ENCODE measurements at places on chromosomes 7 and 10.

DNA sequence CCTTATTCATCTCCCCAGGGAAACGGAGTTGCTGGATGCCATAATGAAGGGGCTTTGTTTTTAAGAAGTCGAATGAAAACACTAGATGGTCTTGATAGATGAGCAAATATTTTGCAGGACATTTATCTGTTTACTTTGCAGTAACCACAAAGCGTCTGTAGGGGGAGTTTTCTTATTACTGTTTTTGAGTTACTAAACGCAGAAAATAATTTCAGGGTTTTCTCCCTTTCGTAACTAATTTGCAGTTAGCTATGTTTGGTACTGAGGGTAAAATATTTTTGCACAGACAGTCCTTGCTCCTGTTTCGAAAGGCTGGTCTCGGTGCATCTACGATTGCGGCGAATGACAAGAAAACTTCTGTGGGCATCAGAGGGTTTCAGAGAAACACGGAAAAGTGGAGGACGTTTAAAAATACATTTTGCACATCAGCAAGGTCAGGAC lies 505.6 kb upstream of the MKI67 start:
- no peak for DNase-seq

DNA sequence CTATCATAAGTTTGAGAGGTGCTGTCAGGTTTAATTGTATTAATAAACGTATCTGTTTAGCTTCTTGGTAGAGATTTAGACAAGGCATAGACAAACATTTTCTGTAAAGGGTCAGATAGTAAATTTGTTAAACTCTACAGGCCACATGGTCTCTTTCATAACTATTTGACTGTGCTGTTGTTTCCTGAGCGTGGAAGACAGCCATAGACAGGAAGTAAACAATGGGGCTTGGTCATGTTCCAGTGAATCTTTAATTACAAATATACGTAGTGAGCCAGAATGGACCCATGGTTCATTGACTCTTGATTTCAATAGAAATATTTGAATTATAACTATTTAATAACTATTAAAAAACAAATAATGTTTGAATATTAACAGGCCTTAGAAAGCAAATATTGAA lies 451.1 kb downstream of the SH2D4B start:
- DNase-seq, result no peak

DNA sequence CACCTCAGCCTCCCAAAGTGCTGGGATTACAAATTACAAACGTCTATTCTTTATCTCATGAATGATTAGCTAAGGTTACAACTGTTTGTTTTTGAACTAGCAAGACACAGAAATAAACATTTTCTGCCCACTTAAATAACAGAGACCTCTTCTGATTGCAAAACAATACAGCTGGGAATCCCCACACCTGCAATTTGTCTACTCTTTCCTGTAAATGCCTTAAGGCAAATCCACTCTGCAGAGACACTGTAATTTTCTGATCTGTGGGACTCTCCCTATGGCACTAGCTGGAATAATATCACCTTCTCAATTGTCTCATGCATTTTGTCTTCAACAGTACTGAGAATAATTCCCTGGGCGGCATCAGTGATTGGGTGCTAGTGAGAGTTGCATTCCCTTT lies 149.3 kb upstream of the FAM3C start:
- DNase-seq, result no peak

DNA sequence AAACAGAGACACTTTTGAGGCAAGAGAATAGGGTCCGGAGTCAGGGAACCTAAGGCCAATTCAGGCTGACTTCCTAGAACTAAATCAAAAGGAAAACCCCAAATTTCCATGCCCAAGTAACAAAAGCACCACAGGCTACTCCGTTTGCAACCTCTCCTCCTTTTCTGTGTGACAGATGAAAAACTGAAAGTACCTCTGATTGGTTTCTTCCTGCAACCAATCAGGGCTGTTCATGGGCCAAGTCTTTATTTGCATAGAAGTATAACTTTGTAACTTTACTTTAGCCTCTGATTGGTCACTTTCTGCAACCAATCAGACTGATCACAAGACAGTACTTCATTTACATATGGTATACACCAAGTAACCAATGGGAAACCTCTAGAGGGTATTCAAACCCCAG lies 239.9 kb upstream of the KCND2 start:
- no peak for DNase-seq

DNA sequence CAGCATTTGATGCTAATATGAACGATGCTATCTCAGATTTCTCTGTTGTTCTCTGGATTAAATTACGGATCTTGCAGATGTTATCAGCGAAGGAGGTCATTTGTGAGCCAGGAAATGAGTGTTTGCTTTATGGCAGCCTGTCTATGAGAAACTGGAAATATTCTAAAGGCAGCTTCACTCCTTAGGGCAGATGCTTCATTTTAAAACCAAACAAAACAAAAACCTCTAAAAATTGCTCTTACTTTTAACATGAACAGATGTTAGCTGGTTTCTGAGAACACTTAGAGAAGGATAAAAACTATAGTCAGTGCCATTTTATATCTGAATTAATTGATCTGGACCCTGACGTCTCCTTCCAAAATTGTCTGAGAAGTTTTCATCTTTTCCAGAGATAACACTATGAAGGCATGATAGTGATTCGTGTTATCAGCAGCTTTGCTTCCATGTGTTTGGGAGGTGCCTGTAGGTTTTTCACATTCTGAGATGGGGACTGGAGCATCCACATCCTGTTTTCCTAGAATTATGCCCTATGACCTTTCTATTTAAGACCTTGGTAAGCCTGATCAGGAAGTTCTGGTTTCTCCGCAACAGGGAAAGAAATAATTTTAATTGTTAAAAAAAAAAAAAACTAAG lies 53.1 kb downstream of the CPED1 start:
- no peak for DNase-seq

DNA sequence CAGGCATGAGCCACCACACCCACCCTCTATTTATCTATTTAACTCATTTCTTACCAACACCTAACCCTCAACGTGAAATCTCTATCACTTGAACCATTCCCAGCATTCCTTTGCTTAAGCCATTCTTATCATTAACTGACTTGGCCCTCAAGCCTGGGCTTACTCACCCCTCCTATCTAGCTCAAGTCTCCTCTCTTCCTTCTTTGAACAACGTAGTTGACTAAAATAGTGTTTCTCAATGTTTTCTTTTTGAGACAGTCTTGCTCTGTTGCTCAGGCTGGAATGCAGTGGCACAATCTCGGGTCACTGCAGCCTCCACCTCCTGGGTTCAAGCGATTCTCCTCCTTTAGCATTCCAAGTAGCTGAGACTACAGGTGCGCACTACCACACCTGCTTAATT lies 7.0 kb downstream of the ANXA7 start:
- DNase-seq, result no peak

DNA sequence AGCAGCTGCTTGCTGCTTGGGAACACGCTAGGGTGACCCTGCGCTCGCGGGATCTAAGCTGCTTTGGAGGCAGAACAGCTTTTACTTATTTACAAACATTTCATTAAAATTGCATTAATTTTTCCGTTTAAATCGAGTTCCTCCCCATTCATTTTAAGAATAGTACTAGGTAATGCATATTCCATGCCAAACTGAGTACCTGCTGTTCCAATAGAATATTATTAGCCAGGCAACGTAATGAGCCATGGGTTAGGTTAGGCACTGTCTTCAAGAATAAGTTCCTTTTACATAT lies 860 bp downstream of the EXOC6 start:
- DNase-seq, result no peak

GRCh38 chr7:119733127-119733879 lies 539.7 kb upstream of the KCND2 start:
- DNase-seq, result no peak

DNA sequence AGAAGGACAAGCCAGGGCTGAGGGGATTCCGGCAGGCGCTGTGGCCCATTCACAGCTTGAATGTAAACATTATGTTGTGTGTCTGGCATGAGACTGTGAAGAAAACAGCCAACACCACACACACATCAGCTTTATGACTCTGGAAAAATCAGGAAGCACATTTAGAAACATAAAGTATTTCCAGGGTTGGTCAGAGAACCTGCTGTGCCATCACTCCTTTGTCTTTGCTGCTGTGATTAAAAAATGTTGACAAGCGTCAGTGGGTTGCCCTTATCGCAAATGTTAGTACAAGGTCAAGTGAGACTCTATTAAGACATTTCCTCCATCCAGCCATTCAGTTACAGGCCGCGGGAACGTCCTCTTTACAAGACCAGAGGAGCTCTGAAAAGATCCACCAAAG lies 95.4 kb downstream of the TAX1BP1 start:
- DNase-seq, result no peak

DNA sequence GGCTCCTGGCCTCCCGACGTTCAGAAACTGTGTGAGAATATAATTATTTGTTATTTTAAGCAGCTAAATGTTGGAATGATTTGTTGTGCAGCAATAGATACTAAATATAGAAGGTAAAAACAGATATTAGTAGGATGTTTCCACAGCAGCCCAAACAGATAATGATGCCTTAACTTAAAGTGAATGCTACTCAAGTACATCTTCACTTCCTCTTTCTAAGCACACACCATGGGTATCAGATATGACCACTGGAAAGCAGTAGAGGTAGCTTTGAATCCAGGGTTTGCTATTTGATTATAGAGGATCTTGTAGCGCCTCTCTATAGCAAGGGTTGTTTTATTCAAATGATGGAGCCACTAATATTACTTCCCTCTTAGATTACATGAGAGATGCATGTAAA lies 38.2 kb upstream of the BET1 start:
- DNase-seq, result no peak

DNA sequence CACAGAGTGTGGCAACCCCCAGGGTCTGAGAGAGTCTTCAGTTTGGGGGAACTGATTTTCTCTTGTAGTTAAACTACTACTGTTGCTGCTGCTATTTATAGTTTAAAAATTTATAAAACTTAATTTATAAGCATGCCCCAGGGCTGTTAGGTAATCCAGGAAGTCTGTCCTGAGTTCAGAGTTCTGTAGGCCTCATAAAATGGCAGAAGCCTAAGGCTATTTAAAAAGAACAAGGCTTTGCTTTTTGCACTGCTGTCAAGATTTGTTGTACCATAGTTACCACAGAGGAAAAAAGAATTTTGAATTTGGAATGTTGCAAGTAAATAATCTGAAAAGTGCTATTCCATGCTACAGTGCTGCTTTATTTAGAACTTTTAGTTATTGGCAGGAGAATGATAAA lies 66.1 kb downstream of the AGK start:
- no peak for DNase-seq

- DNase-seq, result no peak
Observed at GRCh38 chr7:147539685-147540084, 1050.9 kb upstream of the C7orf33 start.
